Thymus (tissue), 14 donors: ENCODE measurements at places on chromosomes 16 and 17. TPM values are rescaled to one million over a fixed set of nuclear protein-coding genes. Genes with fewer than 3 reads are reported as not detected.

DNA sequence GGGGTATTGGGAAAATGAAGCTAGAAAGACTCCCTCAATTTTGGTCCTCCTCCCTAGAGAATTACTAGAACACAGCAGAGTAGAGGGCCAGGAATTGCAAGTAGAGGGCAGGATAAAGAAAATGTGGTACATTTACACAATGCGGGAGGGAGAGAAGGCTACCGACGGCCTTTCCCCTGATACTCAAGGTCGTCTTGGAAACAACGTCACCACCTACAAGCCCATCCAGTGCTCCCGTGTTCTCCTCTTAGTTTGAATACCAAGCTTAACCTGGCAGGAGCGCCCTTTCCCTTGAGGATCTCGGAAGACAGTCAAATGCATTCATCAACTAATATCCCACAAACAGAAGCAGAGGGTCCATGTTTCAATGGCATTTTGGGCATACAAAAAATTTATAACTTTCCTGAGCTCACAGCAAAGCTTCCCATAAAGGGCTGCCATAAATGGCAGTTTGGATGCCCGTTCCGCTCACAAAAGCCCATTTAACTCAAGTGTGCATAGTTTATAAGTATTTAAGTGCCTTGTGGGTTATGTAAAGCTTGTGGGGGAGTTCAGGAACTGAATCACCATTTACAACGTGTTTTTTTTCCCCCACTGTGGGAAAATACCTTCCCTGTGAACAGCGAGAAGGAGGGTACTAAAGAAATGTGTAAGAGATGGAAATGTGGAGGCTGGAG lies 414.6 kb downstream of the SLC39A11 start:
- no peak for DNase-seq
- no peak overlapping the region for H3K4me3 ChIP-seq
- no peak overlapping the region for H3K27ac ChIP-seq

GRCh38 chr16:28621481-28622155 lies 11.8 kb upstream of the SULT1A1 start:
- peaks cover 2% of the 10 kb centered on the region for H3K4me1 ChIP-seq
- peaks cover 3% of the 10 kb centered on the region for H3K36me3 ChIP-seq
- H3K27me3 ChIP-seq: no peaks in the 10 kb centered on the region
- no peak overlapping the region for H3K27ac ChIP-seq
- H3K4me3 ChIP-seq: no peak overlapping the region

DNA sequence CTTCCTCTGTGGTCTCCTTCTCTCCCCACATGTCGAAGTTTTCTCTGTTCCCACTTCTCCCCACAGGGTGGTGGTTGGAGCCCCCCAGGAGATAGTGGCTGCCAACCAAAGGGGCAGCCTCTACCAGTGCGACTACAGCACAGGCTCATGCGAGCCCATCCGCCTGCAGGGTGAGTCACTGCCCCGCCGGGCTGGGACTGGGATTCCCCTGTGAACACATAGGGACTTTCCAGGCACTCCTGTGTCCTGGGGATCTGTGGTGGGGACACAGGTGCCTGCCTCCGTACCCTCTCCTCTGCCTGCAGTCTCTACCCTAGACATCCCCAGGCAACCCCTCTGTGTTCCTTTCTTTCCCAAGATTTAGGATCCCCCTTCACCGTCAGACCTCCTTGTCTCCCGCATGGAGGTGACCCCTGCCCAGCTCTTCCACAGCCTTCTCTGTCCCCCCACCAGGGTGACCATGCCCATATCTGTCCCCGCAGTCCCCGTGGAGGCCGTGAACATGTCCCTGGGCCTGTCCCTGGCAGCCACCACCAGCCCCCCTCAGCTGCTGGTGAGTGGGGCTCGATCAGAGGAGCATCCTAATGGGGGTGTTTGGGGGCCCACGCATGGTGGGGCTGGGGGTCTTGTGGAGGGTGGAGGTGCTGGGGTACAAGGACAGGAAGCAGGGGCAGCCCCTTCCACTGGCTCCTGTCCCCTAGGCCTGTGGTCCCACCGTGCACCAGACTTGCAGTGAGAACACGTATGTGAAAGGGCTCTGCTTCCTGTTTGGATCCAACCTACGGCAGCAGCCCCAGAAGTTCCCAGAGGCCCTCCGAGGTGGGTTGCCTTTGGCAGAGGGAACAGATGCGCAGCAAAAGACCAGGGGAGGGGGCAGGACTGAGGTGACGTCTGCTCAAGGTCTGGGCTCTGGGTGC lies 5.8 kb downstream of the ITGAM start:
- DNase-seq: no peak
- peak overlapping the region; percentile 74 for H3K27ac ChIP-seq
- H3K36me3 ChIP-seq: no peaks in the 10 kb centered on the region
- no peaks in the 10 kb centered on the region for H3K27me3 ChIP-seq

GRCh38 chr16:14101415-14101814 lies 30.3 kb downstream of the MRTFB start:
- DNase-seq: no peak
- no peaks in the 10 kb centered on the region for H3K27me3 ChIP-seq
- H3K36me3 ChIP-seq: no peaks in the 10 kb centered on the region
- no peak overlapping the region for H3K4me3 ChIP-seq

The CTRB2 gene
- polyA plus RNA-seq: 0.59 TPM

The ATP2C2 gene
- polyA plus RNA-seq: 0.94 TPM

GRCh38 chr17:17175917-17176316 lies 30.2 kb downstream of the PLD6 start:
- H3K27me3 ChIP-seq: no peaks in the 10 kb centered on the region
- no peak for DNase-seq
- H3K36me3 ChIP-seq: peaks cover 92% of the 10 kb centered on the region
- H3K4me1 ChIP-seq: peaks cover 20% of the 10 kb centered on the region

GRCh38 chr17:48575673-48576478 lies 2.3 kb downstream of the HOXB4 start:
- peaks cover 16% of the 10 kb centered on the region for H3K4me1 ChIP-seq
- no peak overlapping the region for H3K4me3 ChIP-seq
- H3K27me3 ChIP-seq: peaks cover 47% of the 10 kb centered on the region
- no peaks in the 10 kb centered on the region for H3K36me3 ChIP-seq
- DNase-seq: no peak
- no peak overlapping the region for H3K27ac ChIP-seq

The SMG1 gene
- polyA plus RNA-seq: 20.8 TPM

- no peaks in the 10 kb centered on the region for H3K4me1 ChIP-seq
- no peaks in the 10 kb centered on the region for H3K36me3 ChIP-seq
- H3K27ac ChIP-seq: no peak overlapping the region
- H3K27me3 ChIP-seq: no peaks in the 10 kb centered on the region
- DNase-seq: no peak
Observed at GRCh38 chr16:27304881-27305745, 8.7 kb upstream of the IL4R start.

DNA sequence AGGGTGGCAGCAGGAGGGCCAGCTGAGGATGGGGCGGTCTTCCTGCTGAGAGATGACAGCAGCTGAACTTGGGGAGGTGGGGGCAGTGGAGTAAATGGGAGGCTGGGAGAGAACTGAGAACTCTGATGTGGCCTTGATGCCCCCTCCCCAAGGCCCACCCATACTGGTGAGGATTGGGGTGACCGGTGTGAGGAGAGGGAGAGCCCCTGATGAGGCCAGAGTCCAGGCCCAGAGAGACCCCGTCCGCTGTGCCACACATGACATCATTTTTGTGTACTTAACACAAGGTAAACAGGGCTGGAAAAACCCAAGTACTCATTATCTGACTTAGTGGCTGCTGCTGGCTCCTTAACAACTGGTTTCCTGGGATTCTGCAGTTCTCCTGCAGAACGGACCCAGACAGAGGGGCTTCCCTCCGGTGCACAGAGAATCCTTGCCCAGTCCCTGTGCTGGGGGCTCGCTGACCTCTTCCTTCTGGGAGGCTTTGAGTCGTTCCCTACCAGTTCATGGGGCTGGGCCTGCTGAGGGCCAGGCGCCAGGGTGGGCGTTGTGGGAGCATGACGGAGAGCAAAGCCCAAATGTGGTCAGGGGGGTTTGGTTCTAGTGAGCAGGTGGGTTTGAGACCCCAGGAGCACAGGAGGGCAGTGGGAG lies 207.6 kb downstream of the RAB11FIP4 start:
- H3K4me1 ChIP-seq: no peaks in the 10 kb centered on the region
- H3K36me3 ChIP-seq: no peaks in the 10 kb centered on the region
- no peak overlapping the region for H3K4me3 ChIP-seq
- H3K27ac ChIP-seq: no peak overlapping the region
- H3K27me3 ChIP-seq: no peaks in the 10 kb centered on the region

The CFAP52 gene
- 1.6 TPM for polyA plus RNA-seq

DNA sequence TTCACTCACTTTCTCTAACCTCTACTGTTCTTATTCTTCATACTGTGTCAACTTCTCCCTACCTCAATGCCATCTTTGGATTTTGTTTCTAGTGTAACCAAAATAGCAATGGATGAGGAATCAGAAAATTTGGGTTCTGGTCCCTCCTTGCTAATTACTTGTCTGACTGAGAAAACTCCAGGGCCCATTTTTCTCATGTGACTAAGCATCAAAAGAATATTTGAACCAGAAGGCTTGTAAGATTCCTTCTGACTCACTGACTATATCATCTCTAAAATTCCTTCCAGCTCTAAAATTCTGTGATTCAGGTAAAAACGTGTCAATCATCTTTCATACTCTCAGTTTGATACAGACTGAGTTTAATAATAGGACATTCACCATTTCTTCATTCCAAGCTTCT lies 57.9 kb downstream of the BRIP1 start:
- no peak for DNase-seq
- H3K27ac ChIP-seq: no peak overlapping the region
- H3K4me3 ChIP-seq: no peak overlapping the region

DNA sequence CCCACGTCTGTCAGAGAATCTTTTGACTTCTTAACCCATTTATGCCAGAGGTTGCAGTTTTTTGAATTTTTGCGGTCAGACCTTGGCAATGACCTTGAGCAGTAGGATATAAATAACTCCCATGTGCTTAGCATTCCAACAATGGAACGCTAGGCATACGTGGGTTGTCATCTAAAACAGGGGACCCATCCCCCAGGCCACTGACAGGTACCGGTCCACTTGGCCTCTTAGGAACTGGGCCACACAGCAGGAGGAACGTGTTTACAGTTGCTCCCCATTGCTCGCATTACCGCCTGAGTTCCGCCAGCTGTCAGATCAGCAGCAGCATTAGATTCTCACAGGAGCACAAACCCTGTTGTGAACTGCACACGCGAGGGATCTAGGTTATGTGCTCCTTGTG lies 76.8 kb upstream of the LGALS9 start:
- no peak overlapping the region for H3K27ac ChIP-seq
- no peak for DNase-seq
- H3K27me3 ChIP-seq: no peaks in the 10 kb centered on the region
- no peaks in the 10 kb centered on the region for H3K4me1 ChIP-seq
- no peak overlapping the region for H3K4me3 ChIP-seq

DNA sequence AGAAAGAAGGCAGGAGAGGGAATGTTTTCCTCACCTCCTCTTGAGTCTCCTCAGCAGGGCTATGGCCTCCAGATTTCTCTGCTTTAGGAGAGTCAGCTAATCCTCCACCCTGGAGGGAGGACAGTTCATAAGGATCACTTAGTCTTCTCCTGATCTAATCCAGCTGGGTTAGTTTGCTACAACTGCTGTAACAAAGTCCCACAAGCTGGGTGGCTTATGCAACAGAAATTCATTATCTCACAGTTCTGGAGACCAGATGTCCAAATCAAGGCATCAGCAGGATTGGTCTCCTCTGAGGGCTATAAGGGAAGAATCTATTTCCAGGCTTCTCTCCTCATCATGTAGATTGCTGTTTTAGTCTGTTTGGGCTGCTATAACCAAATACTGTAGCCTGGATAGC lies 40.6 kb upstream of the XYLT1 start:
- no peaks in the 10 kb centered on the region for H3K4me1 ChIP-seq
- DNase-seq: no peak
- H3K4me3 ChIP-seq: no peak overlapping the region
- H3K27me3 ChIP-seq: no peaks in the 10 kb centered on the region

DNA sequence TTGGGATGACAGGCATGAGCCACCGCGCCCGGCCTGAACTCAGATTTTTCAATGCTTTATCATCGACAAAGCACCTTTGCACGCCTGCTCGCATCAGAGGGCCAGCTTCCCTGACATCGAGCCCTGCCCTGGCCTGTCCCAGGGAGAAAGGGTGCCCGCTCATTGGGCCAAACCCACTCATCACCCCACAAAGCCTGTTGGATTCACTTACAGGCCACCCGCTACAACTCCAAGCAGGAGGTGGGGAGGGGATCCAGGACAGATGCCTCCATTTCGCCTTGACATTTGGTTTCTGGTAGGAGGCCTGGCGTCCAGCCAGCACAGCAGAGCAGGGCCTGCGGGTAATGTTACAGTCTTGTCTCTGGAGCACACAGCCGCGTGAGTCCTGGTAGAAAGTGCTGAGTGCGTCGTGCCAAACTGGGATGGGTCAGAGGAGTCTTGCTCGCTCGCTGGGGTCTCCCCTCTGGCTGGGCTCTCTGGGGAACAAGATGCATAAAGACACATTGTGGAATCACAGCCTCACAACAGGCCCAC lies 19.8 kb downstream of the SMTNL2 start:
- no peak overlapping the region for H3K4me3 ChIP-seq
- H3K36me3 ChIP-seq: no peaks in the 10 kb centered on the region

GRCh38 chr17:74118504-74118903 lies 85.0 kb upstream of the RPL38 start:
- no peaks in the 10 kb centered on the region for H3K36me3 ChIP-seq
- no peak for DNase-seq
- H3K27me3 ChIP-seq: no peaks in the 10 kb centered on the region
- H3K27ac ChIP-seq: no peak overlapping the region
- H3K4me3 ChIP-seq: no peak overlapping the region

The ZNF75A gene
- 44.7 TPM for polyA plus RNA-seq

DNA sequence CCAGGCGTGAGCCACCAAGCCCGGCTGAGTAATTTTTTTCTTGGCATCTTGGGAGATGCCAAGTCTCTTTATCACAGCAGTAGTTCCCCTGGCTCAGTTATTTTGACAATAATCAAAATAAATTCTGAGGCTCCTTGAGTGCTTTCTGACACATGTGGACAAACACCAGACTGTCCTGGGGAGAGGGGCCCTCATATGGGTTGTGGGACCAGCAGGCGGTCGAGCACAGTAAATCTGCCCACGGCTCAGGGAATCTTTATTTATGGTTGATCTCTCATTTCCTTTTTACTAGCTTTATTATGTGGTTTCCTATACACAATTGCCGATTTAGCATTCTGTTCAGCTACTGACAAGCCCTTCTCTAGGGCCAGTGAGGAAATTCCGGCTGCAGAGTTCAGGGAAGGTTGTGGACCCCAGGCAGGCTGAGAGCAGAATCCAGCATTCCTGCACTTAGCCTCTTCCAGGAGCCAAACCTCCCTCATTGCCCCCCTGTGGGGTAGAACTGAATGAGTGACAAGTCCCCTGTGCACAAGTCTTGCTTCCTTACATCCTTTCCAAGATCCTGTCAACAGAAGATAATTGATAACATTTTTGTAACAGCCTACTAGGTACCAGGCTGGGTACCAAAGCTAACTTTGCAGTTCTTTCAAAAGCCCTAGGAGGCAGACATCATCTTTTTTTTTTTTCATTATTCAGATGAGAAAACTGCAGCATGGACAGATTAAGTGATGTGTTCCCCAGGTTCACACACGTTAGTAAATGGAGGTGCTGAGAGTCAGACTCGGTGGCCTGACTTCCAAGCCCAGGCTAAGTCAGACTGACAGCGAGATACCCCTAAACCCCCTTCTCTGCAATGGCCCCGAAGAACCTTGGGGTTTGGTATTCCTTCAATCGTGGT lies 40.2 kb downstream of the HS3ST3B1 start:
- no peaks in the 10 kb centered on the region for H3K36me3 ChIP-seq
- H3K4me1 ChIP-seq: no peaks in the 10 kb centered on the region
- no peaks in the 10 kb centered on the region for H3K27me3 ChIP-seq

The FOXC2 gene
- polyA plus RNA-seq: 1.2 TPM

The UNC45B gene
- polyA plus RNA-seq: 0.27 TPM

GRCh38 chr17:77666462-77666861 lies 292.0 kb upstream of the TNRC6C start:
- H3K4me3 ChIP-seq: peak overlapping the region; percentile 47
- peak overlapping the region; percentile 98 for H3K27ac ChIP-seq
- no peak for DNase-seq
- H3K36me3 ChIP-seq: no peaks in the 10 kb centered on the region
- no peaks in the 10 kb centered on the region for H3K27me3 ChIP-seq
- H3K4me1 ChIP-seq: peaks cover 22% of the 10 kb centered on the region
